ENCODE measurements at places on chromosomes 3 and 15.
A peak's percentile ranks its signal among the peaks of the same experiment; 100 is the strongest.

DNA sequence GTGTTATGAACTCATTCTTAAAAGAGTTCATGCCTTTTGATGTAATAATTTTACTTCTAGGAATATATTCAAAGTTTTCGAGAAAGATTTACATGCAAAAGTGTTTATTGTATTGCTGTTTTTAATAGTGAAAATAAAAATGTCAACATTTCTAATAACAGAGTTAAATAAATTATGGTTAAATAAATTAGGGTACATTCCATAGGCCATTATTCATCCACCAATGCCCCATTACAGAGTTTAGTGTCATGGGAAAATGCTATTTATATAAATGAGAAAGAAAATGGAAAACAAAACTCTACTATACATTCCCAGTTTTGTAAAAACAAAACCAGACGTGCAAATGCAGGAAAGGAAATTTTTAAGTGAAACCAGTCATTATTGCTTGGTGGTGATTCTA is 538.1 kb upstream of the TBL1XR1 start:
- no peak for DNase-seq

- DNase-seq: no peak
Measured at GRCh38 chr15:91473894-91474545, 374.0 kb downstream of the SV2B start.

- DNase-seq: no peak
Measured at GRCh38 chr3:171384101-171384891, 75.9 kb downstream of the TNIK start.

GRCh38 chr15:39786447-39787056 is 3.9 kb upstream of the FSIP1 start:
- peak; percentile 58 for DNase-seq

DNA sequence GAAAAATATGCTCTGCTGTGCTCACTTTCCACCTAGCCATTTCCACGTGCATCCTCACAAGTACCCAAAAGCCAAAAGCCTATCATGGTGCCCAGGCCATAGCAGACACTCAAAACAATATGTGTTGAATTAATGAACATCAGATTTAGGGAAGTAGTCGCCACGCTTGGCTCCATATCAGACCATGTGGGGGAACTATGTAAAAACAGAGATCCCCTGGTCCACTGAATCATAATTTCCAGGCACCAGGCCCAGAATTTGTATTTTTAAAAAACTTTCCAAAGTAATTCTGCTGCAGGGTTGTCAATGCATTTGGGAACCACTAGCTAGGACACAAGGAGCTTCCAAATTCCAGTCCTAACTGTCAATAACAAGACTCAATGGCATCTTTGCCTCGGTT is 77.3 kb downstream of the CNTN3 start:
- no peak for DNase-seq

DNA sequence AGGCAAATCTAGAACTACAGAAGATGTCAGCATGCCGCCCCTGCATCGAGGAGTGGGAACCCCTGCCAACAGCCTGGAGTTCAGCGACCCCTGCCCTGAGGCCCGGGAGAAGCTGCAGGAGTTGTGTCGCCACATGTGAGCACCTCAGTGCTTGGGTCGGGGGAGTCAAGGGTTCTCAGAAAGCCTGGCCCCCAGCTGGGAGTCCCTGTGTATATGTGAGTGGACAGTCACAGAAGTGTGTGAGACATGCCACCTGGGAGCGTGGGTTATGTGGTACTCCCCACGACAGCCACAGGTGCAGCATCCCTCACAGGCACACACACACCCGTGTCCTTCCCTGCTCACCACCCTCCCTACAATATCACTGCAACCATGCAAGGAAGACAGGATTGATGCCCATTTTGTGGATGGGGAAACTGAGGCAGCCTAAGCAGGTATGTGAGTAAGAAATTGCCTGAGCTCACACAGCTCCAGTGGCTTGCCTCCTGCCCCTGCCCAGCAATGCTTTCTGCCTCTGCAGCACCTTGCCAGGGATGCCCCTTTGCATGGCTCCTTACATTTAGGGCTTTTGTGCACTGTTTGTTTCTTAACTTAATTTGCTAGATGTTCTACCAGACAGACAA is 28.3 kb downstream of the C3orf20 start:
- DNase-seq: no peak

DNA sequence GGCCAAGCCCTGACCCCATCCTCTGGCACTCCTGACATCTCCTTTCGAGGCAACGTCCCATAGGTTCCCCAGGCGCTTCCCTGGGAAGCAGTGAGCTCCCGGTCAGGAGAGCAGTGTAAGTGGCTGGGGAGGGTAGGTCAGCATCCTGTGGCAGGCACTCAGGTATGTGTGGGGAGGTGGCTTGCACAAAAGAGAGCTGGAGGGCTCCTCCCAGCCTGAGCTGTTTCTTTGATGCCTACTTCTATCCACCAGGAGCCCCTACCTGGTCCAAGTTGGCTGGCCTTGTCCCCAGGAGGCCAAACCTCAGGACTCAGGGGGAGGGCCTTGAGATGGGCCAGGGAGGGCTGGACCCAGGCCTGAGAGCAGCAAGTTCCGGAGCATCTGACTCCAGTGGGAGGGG is 31.7 kb upstream of the LINGO1 start:
- no peak for DNase-seq

GRCh38 chr3:9091486-9092235 is 128.4 kb upstream of the RAD18 start:
- no peak for DNase-seq

GRCh38 chr15:67979281-67979680 is 74.8 kb upstream of the PIAS1 start:
- DNase-seq: no peak

DNA sequence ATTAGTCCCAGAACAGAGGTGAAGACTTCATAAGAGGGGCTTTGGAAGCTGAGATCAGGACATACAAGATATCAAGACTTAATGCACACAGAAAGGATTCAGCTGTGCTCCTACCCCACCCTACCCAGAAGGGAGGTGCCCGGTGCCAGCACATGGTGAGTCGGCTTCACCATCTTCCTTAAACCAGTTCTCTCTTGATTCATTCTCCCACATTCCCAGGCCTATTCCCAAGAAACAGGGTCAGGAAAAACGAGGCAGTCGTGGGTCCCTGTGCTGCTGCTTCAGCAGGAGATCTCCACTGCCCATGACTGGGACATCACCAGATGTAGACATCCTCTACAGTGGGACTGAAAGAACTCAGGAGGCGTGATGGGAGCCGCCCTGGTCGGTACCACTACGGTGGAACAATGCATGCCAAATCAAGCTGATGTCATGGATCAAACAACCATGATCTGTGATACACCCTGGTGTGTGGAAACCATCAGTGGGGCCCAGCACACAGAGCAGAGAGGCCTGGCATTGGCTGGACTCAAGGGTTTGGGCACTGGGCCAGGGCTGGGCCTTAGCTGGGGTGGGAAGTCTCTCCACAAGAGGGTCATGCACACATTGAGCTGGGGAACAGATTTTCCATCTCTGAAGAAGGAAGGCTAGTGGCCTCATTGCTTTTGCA is 41.9 kb downstream of the CCDC12 start:
- no peak for DNase-seq

DNA sequence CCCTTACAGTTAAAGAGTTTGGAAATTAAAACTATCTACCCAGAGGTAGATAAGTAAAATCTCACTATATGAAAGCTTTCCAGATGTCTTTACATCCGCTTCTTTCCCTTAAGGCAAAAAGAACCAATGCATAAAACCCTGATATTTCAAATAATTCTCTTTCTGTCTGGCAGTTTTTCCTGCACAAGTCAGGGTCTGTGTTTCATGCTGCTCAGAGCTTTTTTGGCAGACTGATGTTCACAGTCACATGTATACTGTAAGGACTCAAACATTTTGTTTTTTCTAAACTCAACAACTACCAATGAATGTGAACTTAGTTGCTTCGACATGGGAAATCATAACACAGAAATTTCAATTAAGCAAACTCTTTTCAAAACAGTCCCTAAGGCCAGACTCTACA is 988.4 kb downstream of the EPHA3 start:
- no peak for DNase-seq

- DNase-seq: no peak
Measured at GRCh38 chr3:181518222-181518621, 193.5 kb upstream of the SOX2 start.

DNA sequence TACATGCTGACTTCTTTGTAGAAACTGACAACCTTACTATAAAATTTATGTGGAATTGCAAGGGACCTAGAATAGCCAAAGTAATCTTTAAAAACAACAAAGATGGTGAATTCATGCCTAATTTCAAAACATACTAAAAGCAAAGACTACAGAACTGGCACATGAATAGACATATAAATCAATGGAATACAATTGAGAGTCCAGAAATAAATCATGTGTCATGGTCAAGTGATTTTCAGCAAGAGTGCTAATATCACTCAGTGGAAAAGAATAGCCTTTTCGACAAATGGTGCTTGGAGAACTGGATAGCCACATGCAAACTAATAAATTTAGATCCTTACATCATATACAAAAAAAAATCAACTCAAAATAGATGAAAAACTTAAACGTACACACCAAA is 8.7 kb downstream of the IMPG2 start:
- no peak for DNase-seq

DNA sequence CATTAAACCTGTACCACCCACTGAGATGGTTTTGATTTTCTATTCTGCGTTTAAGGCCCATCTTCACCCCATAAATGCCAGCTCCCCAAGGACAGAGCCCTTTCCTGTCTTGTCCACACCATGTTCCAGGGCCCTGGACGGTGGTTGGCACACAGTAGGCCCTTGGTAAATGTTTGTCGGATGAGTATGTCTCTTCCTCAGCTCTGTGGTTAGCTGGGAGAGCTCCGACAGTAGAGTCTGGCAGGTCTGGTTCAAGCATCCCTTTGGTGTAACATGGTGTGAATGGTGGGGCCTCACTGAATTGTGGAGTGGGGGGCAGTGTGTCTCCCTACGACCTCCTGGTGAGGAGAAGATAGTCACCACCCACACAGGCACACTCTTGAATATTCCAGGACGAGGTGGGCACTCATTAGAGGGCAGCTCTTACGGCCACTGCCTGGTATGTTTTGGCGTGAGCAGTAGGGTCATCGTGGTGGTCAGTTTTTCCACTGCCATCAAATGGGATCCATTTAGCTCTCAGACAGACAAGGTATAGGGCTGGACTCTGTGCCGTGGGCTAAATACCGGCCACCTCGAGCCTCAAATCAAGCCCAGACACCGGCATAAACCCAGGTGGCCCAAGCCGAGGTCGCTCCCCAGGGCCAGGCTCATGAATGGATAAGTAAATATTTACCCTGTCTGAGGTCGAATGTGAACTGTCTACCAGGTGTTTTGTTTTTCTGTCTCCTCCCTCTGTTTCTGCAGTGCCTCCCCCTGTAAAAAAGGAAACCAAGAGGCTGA is 61.3 kb downstream of the SMAD3 start:
- no peak for DNase-seq

GRCh38 chr3:134991472-134992010 is 196.5 kb downstream of the EPHB1 start:
- DNase-seq: no peak

DNA sequence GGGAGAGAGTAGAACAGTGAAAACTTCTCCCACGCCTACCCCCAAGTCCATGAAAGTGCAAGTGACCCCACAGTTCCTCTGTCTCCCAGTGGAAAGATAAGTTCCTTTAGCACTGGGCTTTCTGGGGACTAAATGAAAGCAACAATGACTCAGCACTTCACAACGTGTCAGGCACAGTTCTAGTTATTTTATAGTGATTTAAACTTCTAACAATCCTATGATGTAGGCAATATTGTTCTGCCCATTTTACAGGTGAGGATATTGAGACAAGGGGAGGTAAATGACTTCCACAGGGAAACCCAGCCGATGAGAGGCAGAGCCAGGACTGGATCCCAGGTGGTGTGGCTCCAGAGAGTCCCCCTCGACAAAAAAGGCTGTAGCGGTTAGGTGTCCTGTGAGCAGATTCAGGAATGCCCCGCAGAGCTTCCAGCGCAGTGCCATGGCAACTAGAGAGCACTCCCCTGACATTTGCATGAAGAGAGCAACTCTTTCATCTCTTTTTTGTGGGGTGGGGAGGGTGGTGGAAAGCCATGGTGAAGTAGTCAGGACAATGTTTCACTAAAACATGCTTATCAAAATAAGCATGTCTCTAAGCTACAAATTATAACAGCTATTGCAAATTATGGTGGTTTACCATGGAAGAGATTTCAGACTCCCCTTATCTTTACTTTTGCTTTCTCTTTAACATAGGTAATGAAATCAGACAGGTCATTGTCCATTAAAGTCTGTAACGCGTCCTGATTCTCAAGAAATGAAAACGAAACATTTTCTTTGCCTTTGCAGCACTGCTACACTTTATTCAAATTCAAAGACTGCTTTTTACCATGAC is 62.1 kb downstream of the NR2F2 start:
- no peak for DNase-seq

GRCh38 chr15:58594898-58595297 is 154.6 kb downstream of the ADAM10 start:
- DNase-seq: no peak

DNA sequence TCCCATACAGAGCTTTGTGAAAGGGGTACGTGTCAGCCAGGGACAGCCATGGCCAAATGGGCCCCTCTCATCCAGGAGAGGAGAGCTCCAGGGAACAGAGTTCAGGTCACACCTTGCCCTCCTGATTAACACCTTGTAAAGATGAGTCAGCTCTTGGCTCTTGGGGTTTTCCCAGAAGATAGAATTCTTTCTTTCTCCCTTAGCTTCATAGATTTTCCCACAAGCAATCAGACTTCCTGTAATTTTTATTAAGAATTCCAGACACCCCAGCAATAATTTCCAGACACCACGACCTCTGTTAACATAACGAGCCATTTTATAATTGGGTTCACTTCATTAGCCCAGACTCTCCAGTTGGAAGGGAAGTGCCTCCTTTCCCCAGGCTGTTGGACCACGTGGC is 86.4 kb downstream of the LRTM1 start:
- no peak for DNase-seq

- no peak for DNase-seq
Measured at GRCh38 chr3:84891851-84892250, 66.9 kb upstream of the CADM2 start.

GRCh38 chr3:57691411-57692132 is 1.3 kb downstream of the DENND6A start:
- no peak for DNase-seq

- no peak for DNase-seq
Measured at GRCh38 chr3:16412192-16412800, 101.2 kb downstream of the RFTN1 start.

GRCh38 chr3:144771381-144771870 is 799.8 kb downstream of the DIPK2A start:
- no peak for DNase-seq

- no peak for DNase-seq
Measured at GRCh38 chr3:195297446-195297845, 26.5 kb upstream of the XXYLT1 start.

GRCh38 chr3:35640190-35641165 is 1.2 kb downstream of the ARPP21 start:
- DNase-seq: no peak

DNA sequence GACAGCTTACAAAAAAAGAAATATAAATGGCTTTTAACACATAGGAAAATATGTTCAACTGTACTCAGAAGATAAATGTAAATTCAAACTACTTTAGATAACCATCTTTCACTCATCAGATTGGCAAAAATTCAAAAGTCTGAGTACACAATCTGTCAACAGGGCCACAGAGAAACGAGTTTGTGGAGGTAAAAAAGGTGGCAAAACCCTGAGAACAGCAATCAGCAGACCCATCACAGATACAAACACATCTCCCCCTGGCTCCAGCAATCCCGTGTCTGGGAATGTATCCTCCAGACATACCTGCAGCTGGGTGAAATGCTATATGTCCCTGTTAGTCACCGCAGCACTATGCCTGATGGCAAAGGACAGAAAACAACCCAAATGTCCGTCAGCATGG is 149.5 kb downstream of the OSBPL10 start:
- no peak for DNase-seq
